ENCODE measurements at places on chromosomes 1 and 21.

DNA sequence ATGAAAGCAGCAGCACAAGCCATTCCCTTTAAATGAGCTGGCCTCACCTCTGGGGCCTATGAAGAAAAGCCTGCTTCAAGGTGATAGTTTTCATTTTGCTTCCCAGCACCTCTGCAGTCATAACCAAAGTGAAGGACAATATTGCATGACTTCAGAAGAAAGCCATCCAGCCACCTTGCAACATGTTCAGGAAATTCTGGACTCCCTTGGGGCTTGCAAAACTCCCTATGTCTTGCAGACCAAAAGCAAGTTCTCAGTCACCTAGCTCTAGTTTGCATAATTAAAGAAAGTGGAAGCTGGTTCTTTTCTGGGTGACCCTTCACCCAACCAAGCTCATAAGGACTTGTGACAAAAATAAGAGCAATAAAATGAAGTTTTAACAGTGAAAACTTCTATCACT lies 87.6 kb downstream of the GFI1 start:
- DNase-seq = no peak

DNA sequence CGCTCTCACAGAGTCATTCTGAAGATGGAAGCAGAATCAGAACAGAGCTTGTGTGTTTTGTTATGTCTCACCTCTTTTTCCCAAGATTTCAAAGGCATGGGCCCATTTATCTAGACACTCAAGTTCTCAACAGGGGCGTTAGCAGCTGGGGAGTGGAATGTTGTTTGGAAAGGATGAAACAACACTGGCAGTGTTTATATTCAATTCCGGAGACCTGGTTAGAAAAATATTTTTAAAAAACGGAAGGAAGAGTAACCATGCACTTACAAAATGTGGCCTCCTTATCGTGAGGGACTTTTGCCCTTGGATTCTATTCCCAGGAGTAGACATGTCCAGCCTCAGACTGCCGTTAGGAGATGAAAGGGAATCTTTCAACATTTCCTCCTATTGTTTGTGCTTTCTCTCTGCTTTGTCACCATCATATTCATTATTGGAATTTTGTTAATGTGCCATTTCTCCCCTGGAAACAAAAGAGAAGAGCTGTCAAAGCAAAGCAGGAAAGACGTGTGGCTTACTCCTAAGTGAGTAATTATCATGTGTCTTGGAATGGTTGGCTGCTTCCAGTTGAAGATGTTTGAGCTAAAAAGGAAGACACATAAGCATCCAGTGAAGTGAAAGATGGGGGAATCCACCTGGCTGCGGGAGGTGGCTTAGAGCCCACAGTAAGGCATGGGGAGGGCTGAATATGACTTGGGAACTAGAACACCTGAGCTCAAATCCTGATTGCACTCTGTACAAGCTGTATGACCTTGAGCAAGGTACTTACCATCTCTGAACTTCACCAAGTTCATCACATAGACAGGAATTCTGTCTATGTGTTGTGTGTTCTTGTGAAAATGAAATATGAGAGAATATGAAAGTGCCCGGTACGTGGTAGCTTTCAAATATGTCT lies 71.7 kb upstream of the JUN start:
- DNase-seq = no peak

- DNase-seq = no peak
These were observed 1554.0 kb downstream of the KCNT2 start for GRCh38 chr1:195054217-195054687.

- no peak for DNase-seq
These were observed 90.6 kb upstream of the NGF start for GRCh38 chr1:115428676-115429075.

GRCh38 chr21:39189857-39190604 lies 6.8 kb upstream of the PSMG1 start:
- no peak for DNase-seq

GRCh38 chr21:44020551-44020950 lies 8.4 kb downstream of the TRAPPC10 start:
- no peak for DNase-seq
